ENCODE measurements at places on chromosomes 16 and 17.

DNA sequence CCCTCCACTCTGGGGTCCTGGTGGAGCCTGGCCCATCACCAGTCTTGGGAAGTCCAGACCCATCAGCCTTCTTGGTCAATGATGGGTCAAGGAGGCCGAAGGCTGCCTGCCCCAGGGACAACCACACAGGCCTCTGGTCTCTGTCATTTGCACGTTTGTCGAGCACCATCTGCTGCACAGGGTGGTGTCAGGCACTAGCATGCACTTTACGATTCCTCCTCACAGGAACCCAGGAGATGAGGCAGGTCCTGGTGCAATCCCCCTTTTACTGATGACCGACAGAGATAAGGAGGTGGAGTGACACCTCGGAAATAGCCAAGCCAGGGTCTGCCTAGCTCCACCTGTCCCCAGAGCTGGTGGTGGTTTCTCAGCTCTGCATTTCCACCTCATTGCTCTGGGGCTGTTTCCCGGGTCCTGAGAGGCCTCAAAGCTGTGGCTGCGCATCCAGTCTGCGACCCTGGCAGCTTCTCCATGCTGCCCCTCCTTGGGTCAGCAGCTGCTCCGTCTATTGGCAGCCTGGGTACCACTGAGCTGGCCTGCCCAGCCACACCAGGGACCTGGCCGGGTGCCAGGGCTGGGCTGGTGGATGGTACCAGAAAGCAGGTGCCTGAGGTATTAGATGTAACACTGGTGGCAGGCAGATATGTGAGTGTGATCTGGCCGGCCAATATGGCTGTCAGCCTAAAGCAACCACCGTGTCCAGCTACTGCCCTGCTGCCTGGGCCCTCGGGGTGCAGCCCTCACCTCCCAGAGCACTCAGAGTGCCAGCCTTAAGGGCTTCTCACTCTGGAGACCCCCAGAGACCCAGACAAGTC lies 10.0 kb downstream of the MMP15 start:
- DNase-seq, result no peak

DNA sequence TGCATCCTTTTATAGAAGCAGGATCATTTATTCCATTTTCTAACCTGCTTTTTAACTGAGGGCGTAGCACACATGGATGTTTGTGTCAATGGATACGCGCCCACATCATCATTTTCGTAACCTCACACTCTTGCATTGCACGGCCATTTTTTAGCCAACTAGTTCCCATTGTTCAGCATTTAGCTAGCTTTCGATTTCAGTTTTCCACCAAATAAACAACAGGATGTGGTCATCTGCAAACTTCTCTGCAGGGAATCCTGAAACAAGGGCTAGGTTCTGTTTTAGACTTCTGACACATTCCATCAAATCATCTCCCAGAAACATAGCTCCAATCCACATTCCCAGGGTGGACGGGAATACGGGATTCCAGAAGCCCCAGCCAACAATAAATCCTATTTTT lies 6.4 kb downstream of the CYB561 start:
- no peak for DNase-seq

DNA sequence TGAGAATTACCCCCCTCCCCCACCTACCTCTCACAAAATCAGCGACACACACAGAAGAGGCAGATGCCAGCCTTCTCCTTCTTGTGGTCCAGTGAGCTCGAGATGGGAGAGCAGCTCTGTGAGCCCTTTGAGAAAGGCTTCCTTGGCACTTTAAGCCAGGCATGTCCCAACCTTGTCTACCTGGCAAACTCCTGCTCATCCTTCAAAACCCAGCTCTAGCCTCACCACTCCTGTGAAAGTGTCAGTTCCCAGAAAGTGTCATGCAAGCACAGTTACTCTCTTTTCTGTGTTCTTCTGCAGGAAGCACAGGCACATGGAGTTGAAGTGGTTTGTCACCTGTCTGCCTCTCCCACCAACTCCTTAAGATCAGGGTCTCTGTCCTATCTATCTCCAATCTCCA lies 1.6 kb downstream of the TMEM98 start:
- DNase-seq, result no peak

- DNase-seq, result no peak
Observed at GRCh38 chr17:17683710-17684365, 2.6 kb downstream of the RAI1 start.

DNA sequence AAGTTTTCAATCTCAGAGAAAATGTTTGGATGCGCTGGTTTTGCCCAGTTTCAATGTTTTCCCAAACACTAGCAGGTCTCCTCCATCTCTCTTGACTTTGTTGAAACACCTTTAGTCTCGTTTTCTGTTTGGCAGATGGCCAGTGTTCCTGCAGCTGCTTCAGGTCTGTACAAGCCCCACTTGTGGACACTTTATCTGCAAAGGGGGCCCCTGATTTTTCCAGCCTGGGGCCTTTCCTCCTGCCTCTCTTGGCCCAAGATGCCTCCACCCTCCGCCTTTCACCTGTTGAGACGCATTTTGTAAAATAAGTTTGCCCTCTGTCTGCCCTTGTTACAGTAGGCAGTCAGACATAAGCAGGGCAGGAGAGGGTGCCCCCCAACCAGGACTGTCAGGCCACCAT lies 21.8 kb upstream of the PRM1 start:
- DNase-seq, result no peak

DNA sequence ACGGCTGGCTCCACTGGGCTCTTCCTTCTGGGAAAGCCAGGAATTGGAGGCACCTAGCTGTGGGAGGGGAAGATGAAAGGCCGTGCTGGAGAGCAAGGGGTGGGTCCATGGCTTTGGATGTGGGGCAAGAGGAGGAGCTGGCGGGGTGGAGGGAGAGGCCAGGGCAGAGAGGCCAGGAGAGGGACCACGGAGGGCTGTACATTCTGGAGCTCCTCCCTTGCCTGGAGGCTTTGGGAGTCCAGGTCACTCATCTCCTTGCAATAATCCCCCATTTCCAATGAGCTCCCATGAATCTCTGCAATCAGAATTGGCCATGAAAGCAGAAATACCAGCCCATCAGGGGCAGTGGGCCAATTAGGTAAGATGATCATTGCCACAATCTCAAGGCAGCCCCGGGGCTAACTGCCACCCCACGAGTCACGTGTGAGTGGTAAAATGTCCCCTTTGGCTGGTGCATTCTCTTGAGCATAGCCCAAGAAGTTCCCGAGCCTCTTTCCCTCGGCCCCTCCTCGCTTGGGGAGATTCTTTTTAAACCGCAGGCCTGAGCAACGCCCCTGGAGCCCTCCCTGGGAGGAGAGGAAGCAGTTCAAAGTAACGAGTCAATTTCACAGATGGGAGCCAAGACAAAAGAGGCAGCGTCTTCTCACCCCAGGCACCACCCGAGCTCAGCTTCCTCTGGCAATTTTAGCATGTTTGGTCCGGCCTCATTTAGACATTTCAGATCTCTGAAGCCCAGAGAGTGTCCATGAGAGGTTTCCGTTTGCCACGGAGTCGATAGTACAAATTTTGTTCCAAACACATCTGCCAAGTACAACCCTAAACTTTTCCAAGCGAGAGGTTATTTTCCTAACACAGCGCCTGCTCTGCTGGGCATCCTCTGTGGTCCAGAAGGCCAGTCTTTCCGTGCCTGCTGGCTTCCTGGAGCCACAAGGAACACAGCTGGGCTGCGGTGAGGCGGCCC lies 13.4 kb downstream of the RTN4RL1 start:
- DNase-seq, result no peak

- peak; percentile 89 for DNase-seq
Observed at GRCh38 chr16:58384437-58385055, 7.7 kb upstream of the GINS3 start.

GRCh38 chr17:7293159-7293558 lies 1.3 kb downstream of the YBX2 start:
- DNase-seq, result no peak

All from GF-D8 (cell line).